CD8-positive, alpha-beta memory T cell (primary cell): ENCODE measurements at places on chromosomes 2 and 18. TPM values are rescaled to one million over a fixed set of nuclear protein-coding genes. Genes with fewer than 3 reads are reported as not detected.

DNER gene
- not detected for total RNA-seq

DNA sequence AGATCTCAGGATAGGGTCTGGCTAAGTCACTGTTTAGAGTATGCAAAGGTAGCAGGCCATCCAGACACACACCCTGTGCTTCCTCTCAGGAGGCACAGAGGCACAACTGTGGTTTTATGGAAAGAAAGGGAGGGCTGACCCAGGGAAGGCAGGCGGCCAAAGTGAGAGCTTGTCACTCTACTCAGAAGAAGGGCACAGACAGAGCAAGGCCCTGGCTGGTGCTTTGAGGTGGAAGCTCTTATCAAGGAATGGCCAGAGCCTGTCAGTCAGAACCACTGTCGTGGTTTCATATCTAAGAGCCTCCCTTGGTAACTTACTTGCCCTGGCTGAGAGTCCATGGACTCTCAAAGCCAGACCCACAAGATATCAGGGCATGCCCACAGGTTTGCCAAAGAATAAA lies 40.7 kb downstream of the SLC9A2 start:
- no peak for DNase-seq
- H3K36me3 ChIP-seq = no peaks in the 10 kb centered on the region
- H3K4me1 ChIP-seq = no peaks in the 10 kb centered on the region
- no peaks in the 10 kb centered on the region for H3K27me3 ChIP-seq
- H3K4me3 ChIP-seq = no peak overlapping the region
- no peak overlapping the region for H3K27ac ChIP-seq

CROCC2 gene
- not detected for total RNA-seq

ATP5F1A gene
- 468 TPM for total RNA-seq

LHCGR gene
- not detected for total RNA-seq

GRCh38 chr2:154556146-154556545 lies 142.3 kb upstream of the KCNJ3 start:
- H3K36me3 ChIP-seq = no peaks in the 10 kb centered on the region
- no peaks in the 10 kb centered on the region for H3K4me1 ChIP-seq
- no peaks in the 10 kb centered on the region for H3K27me3 ChIP-seq
- no peak for DNase-seq

DNA sequence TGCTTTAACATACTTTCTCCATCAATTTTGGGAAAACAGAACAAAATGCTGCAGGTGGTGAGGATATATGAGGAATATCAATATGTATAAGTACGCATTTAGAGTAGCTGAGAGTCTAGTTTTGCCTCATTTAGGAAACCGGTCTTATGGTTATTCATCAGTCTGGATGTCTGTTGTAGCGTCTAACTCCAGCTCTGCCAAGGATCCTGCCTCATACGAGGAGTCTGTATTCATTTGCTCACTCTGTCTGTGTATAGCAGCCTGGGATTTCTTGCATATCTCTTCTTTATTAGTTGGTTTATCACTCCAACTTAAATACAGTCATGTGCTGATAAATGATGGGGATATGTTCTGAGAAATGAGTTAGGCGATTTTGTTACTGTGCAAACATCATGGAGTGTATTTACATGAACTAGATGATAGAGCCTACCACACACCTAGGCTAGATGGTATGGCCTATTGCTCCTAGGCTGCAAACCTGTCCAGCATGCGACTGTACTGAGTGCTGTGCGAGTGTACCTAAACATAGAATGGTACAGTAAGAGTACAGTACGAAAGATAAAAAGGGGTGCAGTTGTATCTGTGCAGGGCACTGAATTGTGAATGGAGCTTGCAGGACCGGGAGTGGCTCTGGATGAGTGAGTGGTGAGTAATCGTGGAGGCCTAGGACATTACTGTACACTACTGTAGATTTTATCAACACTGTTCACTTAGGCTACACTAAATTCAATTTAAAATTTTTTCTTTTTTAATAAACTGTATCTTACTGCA lies 148.1 kb downstream of the ZNF407 start:
- H3K4me1 ChIP-seq = no peaks in the 10 kb centered on the region
- H3K27me3 ChIP-seq = no peaks in the 10 kb centered on the region
- no peaks in the 10 kb centered on the region for H3K36me3 ChIP-seq

GRCh38 chr18:51716277-51716676 lies 518.8 kb upstream of the MEX3C start:
- H3K4me3 ChIP-seq = no peak overlapping the region
- no peak overlapping the region for H3K27ac ChIP-seq
- no peaks in the 10 kb centered on the region for H3K4me1 ChIP-seq

RNF152 gene
- 0.13 TPM for total RNA-seq
